ENCODE measurements at places on chromosomes 7 and 10. TPM values are rescaled to one million over a fixed set of nuclear protein-coding genes. Genes with fewer than 3 reads are reported as not detected.

DNA sequence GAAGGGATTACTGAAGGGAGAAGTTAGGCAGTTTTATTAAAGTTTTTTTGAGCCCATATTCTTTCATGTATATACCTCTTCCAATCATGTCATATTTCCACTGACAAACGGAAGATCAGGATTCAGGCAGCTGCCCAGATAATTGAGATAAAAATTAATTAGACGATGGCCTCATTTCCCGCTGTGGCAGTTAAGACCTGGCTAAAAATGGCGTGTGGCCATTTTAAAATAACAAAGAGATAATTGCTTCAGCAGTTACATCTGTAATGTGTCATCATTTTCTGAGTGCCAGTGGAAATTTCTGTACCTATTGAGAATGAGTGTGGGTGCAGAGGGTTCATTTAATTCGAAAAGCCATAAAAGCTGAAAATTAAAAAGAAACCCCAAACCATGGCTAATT lies 215.1 kb downstream of the STK31 start:
- no peaks in the 10 kb centered on the region for H3K4me1 ChIP-seq
- H3K36me3 ChIP-seq, result no peaks in the 10 kb centered on the region
- H3K27ac ChIP-seq, result no peak overlapping the region
- no peaks in the 10 kb centered on the region for H3K27me3 ChIP-seq

GRCh38 chr7:114085313-114085591 lies 166.4 kb upstream of the PPP1R3A start:
- no peak for DNase-seq
- H3K4me3 ChIP-seq, result peak overlapping the region; percentile 87

- no peak overlapping the region for H3K4me3 ChIP-seq
- peak; percentile 53 for DNase-seq
- no peaks in the 10 kb centered on the region for H3K27me3 ChIP-seq
- H3K4me1 ChIP-seq, result peaks cover 5% of the 10 kb centered on the region
These were observed 7.4 kb upstream of the SAMD8 start for GRCh38 chr10:75103881-75104686.

- DNase-seq, result no peak
- no peak overlapping the region for H3K27ac ChIP-seq
- H3K36me3 ChIP-seq, result no peaks in the 10 kb centered on the region
- no peaks in the 10 kb centered on the region for H3K4me1 ChIP-seq
These were observed 675.8 kb downstream of the PCDH15 start for GRCh38 chr10:54125098-54125747.

DNA sequence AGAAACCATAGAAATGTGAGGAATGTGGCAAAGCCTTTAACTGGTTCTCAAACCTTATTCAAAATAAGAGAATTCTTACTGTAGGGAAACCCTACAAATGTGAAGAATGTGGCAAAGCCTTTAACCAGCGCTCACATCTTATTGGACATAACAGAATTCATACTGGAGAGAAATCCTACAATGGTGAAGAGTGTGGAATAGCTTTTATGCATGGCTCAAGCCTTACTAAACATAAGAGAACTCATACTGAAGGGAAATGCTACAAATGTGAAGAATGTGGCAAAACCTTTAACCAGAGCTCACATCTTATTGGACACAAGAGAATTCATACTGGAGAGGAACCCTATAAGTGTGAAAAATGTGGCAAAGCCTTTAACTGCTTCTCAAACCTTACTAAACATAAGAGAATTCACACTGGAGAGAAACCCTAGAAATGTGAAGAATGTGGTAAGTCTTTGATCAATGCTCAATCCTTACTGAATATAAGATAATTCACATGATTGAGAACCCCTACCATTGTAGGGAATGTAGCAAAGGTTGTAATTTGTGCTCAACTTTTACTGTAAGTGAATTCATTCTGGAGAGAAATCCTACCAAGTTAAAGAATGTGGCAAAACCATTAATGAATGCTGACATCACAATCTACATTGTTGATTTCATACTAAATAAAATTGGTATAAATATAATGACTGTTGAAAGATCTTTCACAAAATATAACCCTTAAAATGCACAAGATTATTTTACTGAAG lies 142.5 kb upstream of the ZNF479 start:
- DNase-seq, result no peak
- H3K36me3 ChIP-seq, result no peaks in the 10 kb centered on the region
- no peaks in the 10 kb centered on the region for H3K27me3 ChIP-seq
- no peak overlapping the region for H3K27ac ChIP-seq

GRCh38 chr10:104938031-104938430 lies 296.9 kb downstream of the SORCS3 start:
- no peaks in the 10 kb centered on the region for H3K36me3 ChIP-seq
- no peak overlapping the region for H3K4me3 ChIP-seq
- no peak overlapping the region for H3K27ac ChIP-seq

NPTX2 gene
- polyA plus RNA-seq, result 0.23 TPM

DNA sequence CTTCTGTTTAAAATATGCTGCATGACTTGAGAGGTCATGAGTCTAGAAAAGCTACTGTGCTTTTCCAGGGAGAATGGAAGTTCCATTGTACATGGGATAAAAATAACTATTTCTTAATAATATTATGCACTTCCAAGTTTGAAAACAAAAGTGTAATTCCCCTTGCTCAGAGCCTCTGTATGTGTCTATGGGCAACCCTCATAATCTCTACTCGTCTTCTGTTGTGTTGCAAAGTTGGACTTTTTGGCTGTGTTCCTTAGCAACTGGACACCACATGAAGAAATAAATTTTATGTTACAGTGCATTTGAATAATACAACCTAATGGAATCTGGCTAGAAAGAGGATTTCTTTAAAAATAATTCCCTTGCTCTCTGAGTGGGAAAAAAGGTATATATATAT lies 242.6 kb downstream of the TWIST1 start:
- no peak overlapping the region for H3K4me3 ChIP-seq
- H3K4me1 ChIP-seq, result no peaks in the 10 kb centered on the region
- H3K36me3 ChIP-seq, result no peaks in the 10 kb centered on the region
- no peaks in the 10 kb centered on the region for H3K27me3 ChIP-seq
- no peak for DNase-seq
- no peak overlapping the region for H3K27ac ChIP-seq

CPVL gene
- 38.8 TPM for polyA plus RNA-seq

- DNase-seq, result no peak
- H3K4me3 ChIP-seq, result no peak overlapping the region
- peaks cover 51% of the 10 kb centered on the region for H3K4me1 ChIP-seq
- H3K27ac ChIP-seq, result no peak overlapping the region
- no peaks in the 10 kb centered on the region for H3K27me3 ChIP-seq
These were observed 112.7 kb upstream of the BTBD16 start for GRCh38 chr10:122158362-122158761.

RADIL gene
- polyA plus RNA-seq, result 1.2 TPM

- peaks cover 6% of the 10 kb centered on the region for H3K36me3 ChIP-seq
- no peak for DNase-seq
- H3K4me1 ChIP-seq, result no peaks in the 10 kb centered on the region
- H3K27ac ChIP-seq, result peak overlapping the region; percentile 75
- peak overlapping the region; percentile 35 for H3K4me3 ChIP-seq
These were observed 54.3 kb upstream of the TNRC18 start for GRCh38 chr7:5477723-5478531.

CDK14 gene
- polyA plus RNA-seq, result 2.4 TPM

DNA sequence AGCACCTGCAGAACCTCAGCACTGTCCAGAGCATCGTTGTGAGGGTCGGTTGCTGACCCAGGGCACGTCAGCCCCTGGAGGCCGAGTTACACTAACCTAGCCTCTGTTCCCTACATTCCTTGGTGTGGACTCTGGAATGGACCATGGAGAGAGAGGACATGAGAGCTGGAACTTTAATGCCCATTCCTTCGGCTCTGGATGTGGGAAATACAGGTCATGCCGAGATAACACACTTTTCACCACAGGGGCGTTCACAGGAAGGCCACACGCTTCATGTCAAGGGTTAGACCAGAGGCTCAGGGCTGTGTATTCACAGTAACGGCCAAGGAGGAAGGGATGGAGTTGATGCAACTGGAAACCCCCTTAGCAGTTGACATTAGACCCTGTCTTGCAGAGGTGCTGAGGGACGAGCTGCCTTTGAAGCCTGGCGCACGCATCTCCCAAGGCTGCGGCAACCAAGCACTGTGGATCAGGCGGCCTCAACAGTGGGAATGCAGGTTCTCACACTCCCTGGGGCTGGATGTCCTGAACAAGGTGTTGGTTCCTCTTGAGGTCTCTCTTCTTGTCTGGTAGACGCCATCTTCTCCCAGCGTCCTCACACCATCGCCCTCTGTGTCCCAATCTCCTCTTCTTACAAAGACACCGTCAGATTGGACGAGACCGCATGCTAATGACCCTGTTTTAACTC lies 245.2 kb downstream of the KLF6 start:
- no peaks in the 10 kb centered on the region for H3K27me3 ChIP-seq
- H3K4me3 ChIP-seq, result no peak overlapping the region
- DNase-seq, result no peak
- H3K4me1 ChIP-seq, result peaks cover 26% of the 10 kb centered on the region

STEAP2 gene
- polyA plus RNA-seq, result 1.4 TPM

DNA sequence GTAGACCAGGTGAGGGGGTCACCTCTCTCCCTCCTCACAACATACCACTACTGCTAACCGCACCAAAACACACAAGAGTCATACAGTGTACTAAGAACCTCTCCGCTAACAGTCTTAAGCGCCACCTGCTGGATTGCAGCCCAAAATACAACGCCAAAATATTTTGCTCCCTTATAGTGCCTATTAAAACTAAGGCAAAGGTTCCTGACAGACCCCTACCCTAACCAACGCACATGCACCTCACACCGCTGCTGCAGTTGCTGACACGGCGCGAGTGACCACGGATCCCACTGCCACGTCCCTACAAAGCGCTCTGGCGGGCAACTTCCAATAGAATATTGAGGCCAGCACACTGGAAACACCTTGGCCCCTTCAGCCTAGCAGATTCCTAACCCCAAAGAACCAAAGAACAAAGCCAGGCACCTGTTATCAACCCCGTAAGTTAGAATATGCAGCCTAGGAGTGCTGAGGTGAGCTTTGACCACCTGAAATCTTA lies 563.6 kb upstream of the SEMA3D start:
- DNase-seq, result no peak
- no peaks in the 10 kb centered on the region for H3K36me3 ChIP-seq
- H3K4me1 ChIP-seq, result no peaks in the 10 kb centered on the region
- no peak overlapping the region for H3K27ac ChIP-seq
- H3K4me3 ChIP-seq, result no peak overlapping the region
- no peaks in the 10 kb centered on the region for H3K27me3 ChIP-seq

FKBP6 gene
- not detected for polyA plus RNA-seq

DNA sequence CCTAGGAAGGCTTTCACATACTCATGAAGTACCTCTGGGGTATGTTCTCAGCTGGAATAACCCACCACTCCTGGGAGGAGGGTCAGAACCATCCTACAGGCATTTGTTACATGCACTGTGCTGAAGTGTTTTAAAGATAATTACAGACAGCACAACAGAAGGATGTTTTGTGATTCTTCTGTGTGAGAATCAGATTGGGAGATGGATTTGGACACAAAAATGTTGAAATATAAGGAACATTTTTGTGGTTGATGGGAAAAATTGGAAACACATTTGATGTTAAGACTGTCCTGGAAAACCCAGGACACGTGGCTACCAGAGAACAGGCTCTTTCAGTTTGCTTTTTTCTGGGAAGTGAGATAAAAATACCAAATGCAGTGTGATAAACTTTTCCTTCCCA lies 61.4 kb downstream of the BICC1 start:
- H3K27ac ChIP-seq, result no peak overlapping the region
- H3K4me1 ChIP-seq, result peaks cover 7% of the 10 kb centered on the region
- no peak overlapping the region for H3K4me3 ChIP-seq
- no peak for DNase-seq
- no peaks in the 10 kb centered on the region for H3K27me3 ChIP-seq
- no peaks in the 10 kb centered on the region for H3K36me3 ChIP-seq

GRCh38 chr7:66731986-66732385 lies 8.5 kb upstream of the RABGEF1 start:
- H3K27me3 ChIP-seq, result no peaks in the 10 kb centered on the region
- DNase-seq, result no peak
- peaks cover 10% of the 10 kb centered on the region for H3K36me3 ChIP-seq
- H3K4me3 ChIP-seq, result no peak overlapping the region
- no peak overlapping the region for H3K27ac ChIP-seq

DNA sequence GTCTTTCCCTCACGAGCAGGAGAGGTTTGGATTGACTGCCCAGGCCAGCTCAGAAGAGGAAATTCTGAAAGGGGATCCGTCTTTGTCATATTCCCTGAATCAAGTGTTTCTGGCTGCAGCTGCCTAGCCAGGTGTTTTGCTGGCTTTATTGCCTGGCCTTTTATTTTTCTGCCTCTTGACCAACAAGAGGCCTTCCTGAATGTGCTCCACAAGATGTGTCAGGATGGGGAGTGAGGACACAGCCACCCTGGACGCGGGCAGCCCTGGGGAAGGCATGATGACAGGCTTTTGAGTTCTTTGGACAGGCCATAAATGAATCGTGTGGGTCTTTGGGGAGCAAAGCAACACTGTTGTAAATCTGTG lies 163.6 kb downstream of the CAMK1D start:
- H3K4me3 ChIP-seq, result no peak overlapping the region
- DNase-seq, result no peak
- no peaks in the 10 kb centered on the region for H3K27me3 ChIP-seq

DNA sequence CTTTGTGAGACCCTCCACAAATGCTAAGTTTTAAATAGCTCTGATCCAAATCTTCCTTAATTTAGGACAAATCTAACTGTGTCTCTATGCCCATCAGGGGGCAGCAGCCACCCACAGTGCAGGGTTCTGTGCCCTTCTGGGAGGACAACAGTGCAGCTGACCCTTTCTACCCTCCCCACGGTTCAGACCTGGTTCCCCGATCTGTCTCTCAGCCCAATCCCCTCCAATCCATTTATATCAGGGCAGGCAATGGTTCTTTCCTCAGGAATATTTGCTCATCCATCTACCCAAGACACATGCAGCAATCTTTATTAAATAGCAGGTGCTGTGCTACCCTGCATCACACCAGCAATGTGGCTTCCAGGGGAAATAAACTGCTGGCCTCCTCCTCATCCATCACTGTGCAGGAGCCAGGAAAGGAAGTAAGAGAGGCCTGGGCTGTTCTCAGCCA lies 4.0 kb upstream of the RBM28 start:
- DNase-seq, result no peak
- H3K27ac ChIP-seq, result no peak overlapping the region
- no peak overlapping the region for H3K4me3 ChIP-seq
- H3K36me3 ChIP-seq, result no peaks in the 10 kb centered on the region
- H3K4me1 ChIP-seq, result no peaks in the 10 kb centered on the region

- no peak overlapping the region for H3K4me3 ChIP-seq
- H3K36me3 ChIP-seq, result no peaks in the 10 kb centered on the region
- DNase-seq, result no peak
- H3K27me3 ChIP-seq, result no peaks in the 10 kb centered on the region
These were observed 303.9 kb downstream of the REEP3 start for GRCh38 chr10:63825111-63825510.

DNA sequence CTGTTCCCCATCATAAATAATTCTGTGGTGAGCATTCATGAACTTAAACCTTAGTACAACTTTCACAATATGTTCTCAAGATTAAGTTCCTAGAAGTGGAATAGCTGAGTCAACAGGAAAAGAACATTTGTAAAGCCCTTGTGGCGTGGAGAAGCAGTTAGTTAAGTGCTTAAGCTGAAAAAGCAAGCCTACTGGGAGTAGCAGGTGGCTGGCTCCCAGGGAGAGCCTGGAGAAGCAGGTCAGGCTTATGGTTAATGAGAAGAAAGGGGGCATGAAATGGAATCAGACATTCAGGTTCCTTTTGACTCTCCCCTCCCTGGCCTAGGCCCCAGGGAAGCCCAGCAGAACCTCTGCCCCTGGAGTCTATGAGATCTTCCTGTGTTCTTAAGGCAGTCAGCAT lies 35.3 kb downstream of the VSTM4 start:
- peaks cover 14% of the 10 kb centered on the region for H3K36me3 ChIP-seq
- no peak overlapping the region for H3K27ac ChIP-seq
- DNase-seq, result no peak
- H3K4me3 ChIP-seq, result no peak overlapping the region

CLDN4 gene
- polyA plus RNA-seq, result 690 TPM
